Subcutaneous preadipocyte (primary cell): ENCODE measurements at places on chromosomes 11 and 22. TPM values are rescaled to one million over a fixed set of nuclear protein-coding genes. Genes with fewer than 3 reads are reported as not detected.

Gene OR51B2
- not detected in 2 replicates for total RNA-seq

Gene ACER3
- total RNA-seq: 8.5 and 12.1 TPM in 2 replicates

Gene PKP3
- 1.8 and 2.5 TPM in 2 replicates for total RNA-seq

Gene BTG4
- not detected in 2 replicates for total RNA-seq

Gene PLCB3
- 35.3 and 61.4 TPM in 2 replicates for total RNA-seq

Gene FOLR2
- total RNA-seq: not detected in 2 replicates

Gene ZNF214
- 1.2 and 1.8 TPM in 2 replicates for total RNA-seq
